DMS 273 treated with DMSO at 0.1 percent for 48 hours (cell line): ENCODE measurements at places on chromosomes 13 and 19.

GRCh38 chr13:53408847-53409568 lies 380.4 kb downstream of the OLFM4 start:
- no peak for DNase-seq

DNA sequence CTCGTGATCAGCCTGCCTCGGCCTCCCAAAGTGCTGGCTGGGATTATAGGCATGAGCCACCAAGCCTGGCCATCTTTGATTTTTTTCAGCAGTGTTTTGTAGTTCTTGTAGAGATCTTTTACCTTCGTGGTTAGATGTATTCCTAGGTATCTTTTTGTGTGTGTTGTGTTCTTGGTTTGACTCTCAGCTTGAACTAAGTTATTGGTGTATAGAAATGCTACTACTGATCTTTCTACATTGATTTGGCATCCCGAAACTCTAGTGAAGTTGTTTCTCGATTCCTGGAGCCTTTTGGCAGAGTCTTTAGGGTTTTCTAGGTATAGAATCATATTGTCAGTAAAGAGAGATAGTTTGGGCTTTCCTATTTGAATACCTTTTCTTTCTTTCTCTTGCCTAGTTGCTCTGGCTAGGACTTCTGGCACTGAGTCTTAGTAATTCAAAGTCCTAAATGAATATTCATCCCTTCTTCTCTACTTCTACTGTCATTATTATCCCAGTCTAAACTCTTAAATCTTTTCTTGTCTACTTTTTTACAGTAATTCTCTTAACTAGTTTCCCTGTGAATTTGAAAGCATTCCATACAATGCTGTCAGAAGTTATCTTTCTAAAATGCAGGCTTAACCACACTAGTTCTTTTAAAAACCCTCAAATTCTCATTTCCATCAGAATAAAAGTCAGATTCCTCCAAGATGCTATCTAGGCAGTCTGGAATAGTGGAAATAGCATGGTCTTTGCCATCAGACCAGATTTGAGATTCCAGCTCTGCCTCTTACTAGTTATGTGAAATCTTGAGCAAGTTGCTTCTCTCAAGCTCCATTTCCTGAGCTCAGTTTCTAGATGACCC lies 7.0 kb downstream of the GPR18 start:
- DNase-seq: no peak

DNA sequence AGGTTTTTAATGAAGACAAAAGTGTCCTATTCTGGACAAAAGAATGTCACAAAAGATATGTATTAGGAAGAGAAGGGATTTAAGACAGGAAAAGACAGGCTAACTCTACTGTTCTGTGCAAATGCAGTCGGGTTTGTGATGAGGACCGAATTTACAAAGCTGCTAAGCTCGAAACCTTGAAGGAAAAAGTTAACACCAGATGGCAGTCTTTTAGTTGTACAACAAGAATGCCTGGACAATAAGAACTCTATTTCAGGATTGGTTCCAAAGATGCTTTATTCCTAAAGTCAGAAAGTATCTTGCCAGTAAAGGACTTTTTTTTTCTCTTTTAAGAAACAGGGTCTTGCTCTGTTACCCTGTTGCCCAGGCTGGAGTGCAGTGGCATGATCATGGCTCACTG lies 51.1 kb downstream of the HS6ST3 start:
- no peak for DNase-seq

GRCh38 chr13:93751117-93751516 lies 524.5 kb downstream of the GPC6 start:
- no peak for DNase-seq

DNA sequence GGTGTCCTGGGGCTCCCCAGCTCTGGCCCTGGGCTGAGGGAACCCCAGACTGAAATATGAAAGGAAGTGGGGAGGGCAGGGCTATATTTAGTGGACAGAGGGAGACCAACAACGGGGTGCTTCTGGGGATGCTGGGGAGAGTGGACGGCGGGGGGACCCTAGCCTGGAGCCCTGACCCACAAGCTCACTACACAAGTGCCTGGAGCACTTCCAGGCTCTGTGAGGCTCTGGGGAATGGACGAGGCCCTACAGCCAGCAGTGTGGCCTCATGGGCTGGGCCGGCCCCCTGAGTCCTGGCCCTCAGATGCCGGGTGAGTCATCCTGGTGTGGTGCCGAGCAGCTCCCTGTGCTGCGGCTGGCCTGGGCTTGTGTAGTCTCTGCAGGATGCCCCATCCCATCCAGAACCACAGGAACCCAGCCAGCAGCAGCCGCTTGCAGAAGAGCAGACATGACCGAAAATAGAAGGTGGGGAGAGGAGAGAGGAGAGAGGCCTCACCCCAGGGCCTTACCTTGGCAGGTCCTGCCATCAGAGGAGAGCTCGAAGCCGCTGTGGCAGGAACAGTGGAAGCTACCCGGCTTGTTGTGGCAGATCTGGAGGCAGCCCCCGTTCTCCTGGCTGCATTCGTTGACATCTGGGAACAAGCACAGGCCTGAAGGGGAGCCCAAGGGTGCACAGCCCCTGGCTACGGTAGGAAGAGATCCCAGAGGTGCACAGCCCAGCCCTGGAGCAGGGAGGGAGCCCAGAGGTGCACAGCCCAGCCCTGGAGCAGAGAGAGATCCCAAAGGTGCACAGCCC lies 26.1 kb downstream of the GAS6 start:
- DNase-seq: peak; percentile 53

DNA sequence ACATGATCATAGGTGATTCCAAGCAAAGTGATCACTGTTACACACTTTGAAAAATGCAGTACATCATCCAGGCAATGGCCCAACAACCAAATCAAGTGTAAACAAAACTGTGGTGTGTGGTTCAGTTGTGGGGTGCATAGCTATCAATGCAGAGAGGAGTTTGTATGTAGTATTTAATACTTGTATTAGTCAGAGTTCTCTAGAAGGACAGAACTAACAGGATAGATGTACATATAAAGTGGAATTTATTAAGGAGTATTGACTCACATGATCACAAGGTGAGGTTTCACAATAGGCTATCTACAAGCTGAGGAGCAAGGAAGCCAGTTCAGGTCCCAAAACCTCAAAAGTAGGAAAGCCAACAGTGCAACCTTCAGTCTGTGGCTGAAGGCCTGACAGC lies 249.3 kb upstream of the HTR2A start:
- DNase-seq: no peak

DNA sequence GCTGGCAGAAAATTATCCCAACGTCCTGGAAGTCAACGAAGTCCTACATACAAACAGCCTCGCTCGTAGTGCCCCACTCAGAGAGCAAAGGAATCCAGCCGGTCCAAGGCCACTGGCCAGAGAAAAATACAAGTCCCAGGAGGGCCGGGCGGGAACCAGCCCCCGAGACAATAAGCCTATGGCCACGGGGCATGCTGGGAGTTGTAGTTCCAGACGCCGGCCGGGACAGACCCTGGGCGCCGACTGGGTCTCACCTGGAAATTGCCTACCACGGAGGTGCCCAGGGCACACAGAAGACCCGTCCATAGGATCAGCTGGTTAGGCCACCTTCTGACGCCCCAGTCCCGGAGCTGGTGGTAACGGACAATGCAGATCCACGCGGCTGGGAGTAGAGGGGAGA lies 5.4 kb downstream of the TMEM150B start:
- no peak for DNase-seq
